HTR-8/SVneo (cell line): ENCODE measurements at places on chromosomes 3 and 15.

- DNase-seq, result no peak
Observed at GRCh38 chr15:87739081-87739480, 517.5 kb downstream of the NTRK3 start.

- peak; percentile 95 for DNase-seq
Observed at GRCh38 chr15:82540055-82540983, at the start of gene RPS17. RPS17 (minus strand) TSS chr15:82540457; CDS start chr15:82540428, 29 bp downstream.

GRCh38 chr15:85667491-85668424 is 127.0 kb downstream of the KLHL25 start:
- DNase-seq, result peak; percentile 66

- DNase-seq, result no peak
Observed at GRCh38 chr3:154102225-154102624, 19.0 kb upstream of the ARHGEF26 start.

GRCh38 chr15:101139986-101140696 is 111.7 kb downstream of the CHSY1 start:
- DNase-seq, result no peak

DNA sequence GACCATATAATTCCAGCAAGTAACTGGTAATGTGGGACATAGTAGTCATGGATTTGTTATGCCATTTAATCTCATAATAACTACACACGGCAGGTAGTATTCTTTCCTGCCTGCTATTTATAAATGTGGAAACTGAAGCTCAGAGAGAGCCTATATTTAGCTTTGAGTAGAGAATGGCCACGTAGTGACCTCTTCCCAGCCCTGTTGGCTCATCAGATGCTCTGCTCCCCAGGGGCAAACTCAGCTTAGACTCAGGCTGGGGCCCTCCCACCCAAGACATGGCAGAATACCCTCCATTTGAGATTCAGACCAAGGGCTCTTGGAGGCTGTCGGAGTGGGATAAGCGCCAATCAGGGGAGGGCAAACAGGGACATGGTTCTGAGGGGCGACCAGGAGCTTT is 17.3 kb upstream of the HDAC11 start:
- no peak for DNase-seq

- DNase-seq, result no peak
Observed at GRCh38 chr3:126156468-126156867, 23.9 kb downstream of the ALDH1L1 start.

GRCh38 chr15:29910068-29910467 is 87.8 kb upstream of the TJP1 start:
- no peak for DNase-seq

DNA sequence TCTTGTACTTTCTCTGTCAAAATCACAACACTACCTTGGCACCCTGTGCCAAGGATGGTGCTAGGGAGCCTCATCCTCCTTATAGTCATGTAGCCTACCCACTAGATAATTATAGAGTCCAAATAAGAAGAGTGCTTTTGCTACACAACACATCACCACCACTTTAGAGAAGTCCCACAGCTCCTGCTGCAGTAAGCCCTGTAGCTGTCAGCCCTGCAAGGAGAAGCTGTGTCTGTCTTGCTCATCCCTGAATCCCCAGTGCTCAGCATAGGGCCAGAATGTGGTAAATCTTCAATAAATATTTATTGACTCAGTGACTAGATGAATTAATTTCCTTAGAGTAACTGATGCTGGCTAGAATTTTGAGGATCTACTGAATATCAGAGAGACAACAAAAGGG is 190.8 kb downstream of the ZNF621 start:
- DNase-seq, result no peak

DNA sequence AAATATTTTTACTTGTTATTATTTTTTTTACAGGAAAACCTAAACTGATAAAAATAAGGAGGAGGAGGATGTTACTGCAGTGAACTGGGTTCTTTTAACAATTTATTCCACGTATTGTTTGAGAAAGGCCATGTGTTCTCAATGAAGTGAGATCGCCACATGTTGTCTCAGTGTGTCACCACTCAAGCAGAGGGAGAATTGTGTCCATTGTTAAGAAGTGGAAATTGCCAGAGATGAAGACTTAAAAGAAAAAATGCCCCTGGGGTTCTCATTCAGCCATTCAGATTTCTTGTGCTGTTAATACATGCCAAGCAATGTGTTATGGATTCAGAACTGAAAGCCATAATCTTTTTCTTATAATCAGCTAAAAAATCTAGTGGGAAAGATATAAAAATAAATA is 297.1 kb downstream of the NSUN3 start:
- no peak for DNase-seq

- DNase-seq, result no peak
Observed at GRCh38 chr3:135736740-135737139, 228.8 kb upstream of the PPP2R3A start.

GRCh38 chr3:53555068-53555588 is 60.7 kb downstream of the CACNA1D start:
- DNase-seq, result no peak

- DNase-seq, result peak; percentile 82
Observed at GRCh38 chr3:10173926-10174435, 9.3 kb downstream of the IRAK2 start.

DNA sequence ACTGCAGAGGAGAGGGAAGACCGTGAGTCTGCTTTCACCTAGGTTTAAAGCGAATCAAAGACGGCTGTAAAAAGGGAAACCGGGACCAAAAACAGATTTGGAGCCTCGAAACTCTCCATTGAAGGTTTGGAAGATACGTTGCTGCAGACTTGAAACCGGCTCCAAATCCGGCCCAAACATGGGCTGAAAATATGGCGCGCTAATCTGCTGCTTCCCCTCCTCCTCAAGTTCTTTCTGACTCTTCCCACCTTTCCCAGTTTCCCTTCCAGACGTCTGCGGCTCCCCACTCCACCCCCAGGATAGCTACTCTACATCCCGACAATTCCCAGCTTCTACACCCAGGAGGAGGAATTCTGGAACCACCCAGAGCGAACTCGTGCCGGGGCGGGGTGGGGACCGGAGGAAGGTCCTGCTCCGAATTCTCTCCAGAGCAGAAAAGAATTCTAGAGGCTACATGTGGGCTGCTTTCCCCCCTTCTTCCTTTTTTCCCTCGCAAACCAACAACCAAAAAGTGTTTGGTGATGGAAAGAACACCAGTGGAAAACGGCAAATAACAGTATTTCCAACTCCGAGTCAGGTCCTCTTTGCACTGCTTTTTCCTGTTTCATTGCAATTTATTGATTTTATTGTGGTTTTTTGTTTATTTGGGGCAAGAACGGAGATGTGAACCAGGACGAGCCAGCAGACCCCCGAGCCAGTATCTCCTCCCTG is 8.5 kb downstream of the EOMES start:
- no peak for DNase-seq

GRCh38 chr3:150030841-150031240 is 60.1 kb upstream of the PFN2 start:
- no peak for DNase-seq

- DNase-seq, result peak; percentile 79
Observed at GRCh38 chr3:159928666-159929065, 60.0 kb upstream of the IL12A start.

GRCh38 chr3:141412936-141413354 is 44.6 kb downstream of the ZBTB38 start:
- no peak for DNase-seq

- DNase-seq, result no peak
Observed at GRCh38 chr3:128372281-128372680, 94.4 kb downstream of the DNAJB8 start.

DNA sequence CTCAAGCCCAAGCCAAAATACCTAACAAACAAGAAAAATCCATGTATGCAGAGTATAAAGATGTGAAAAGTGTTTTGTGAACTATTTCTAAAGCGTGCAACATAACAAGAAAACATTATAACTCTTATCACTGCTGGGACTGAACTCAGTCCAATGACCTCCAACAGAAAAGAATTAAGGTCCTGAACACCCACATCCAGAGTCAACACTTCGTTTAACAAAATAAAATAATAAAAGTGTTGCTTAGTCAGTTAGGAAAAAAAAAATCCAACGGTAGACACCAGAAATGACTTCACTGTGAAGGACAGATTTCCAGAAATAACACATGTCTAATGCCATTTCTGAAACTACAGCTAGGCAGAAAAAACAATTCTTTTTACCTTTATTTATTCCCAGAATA is 28.0 kb downstream of the MB21D2 start:
- DNase-seq, result no peak

DNA sequence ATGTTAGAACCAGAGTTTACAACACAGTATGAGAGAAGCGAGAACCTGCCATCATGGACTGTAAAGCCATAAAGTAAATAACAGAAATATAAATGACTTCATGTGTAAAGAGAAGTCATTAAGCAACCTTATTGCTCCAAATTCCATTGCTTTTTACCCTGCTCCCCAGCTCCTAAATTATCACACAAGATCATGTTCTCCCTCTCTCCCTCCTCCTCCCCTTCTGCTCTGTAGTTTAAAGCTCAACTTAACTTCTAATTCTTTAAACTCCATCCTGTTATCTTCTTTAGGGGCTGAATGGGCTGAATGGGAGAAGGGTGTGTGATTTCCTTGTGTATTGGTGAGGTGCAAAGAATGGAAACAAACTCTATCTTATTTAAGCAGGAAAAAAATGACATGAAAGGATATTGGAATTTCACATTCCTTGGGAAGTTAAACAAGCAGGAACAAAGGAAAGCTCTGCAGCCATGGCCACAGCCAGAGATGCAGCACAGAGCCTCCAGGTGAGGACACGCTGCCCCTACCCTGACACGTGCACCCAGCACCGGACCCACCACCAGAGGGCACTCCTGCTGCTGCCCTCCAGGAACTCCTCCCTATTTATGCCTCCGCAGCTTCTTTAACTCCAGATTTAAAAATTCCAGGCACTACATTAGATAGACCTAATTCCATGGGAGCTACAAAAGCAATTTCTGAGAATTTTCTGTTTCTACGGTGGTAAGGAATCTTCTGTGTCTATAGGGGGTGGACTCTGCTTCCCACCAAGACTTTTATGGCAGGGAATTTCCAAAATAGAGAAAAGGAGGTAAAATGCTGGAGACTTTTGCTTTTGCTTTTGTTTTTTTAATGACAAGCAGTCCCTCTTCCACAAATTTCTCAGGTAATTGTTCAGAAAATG is 76.9 kb upstream of the ABI3BP start:
- DNase-seq, result peak; percentile 22

GRCh38 chr3:139560411-139560810 is 20.9 kb upstream of the RBP1 start:
- DNase-seq, result no peak
